Prostate gland (tissue), 2 donors: ENCODE measurements at places on chromosomes 11 and 22. TPM values are rescaled to one million over a fixed set of nuclear protein-coding genes. Genes with fewer than 3 reads are reported as not detected.

YAP1 gene
- total RNA-seq = 210 TPM

LDLRAD3 gene
- total RNA-seq = 30.8 TPM

GRCh38 chr11:64603411-64604110 lies 12.5 kb downstream of the SLC22A12 start:
- no peak for DNase-seq

RGL4 gene
- 0.91 TPM for total RNA-seq

DNA sequence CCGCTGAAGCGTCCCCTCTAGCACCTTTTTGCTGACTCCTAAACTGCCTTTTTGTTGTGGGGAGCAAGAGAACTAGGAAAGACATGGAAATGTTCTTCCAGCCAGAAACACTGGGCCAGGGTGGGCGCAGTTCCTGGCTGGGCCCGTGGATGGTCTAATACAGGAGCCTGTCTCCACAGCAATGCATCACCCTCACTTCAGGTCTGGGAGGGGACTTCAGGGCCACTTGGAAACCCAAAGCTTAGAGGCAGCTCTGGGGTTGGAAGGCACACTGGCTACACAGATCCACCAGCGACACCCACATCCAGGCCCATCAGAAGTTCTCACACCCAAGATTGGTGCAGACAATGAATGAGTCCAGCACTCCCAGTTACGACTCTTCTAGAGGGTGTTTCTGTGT lies 120.3 kb downstream of the ETS1 start:
- no peak for DNase-seq

C11orf97 gene
- not detected for total RNA-seq

- no peak for DNase-seq
Measured at GRCh38 chr22:27492566-27493201, 308.9 kb downstream of the MN1 start.

GRCh38 chr11:72758690-72759389 lies 6.6 kb upstream of the ARAP1 start:
- DNase-seq = no peak

GRCh38 chr11:97140885-97141494 lies 751.2 kb downstream of the JRKL start:
- DNase-seq = no peak

MAPK8IP1 gene
- total RNA-seq = 19.8 TPM

GRCh38 chr11:66976925-66977324 lies 1.8 kb downstream of the C11orf86 start:
- DNase-seq = no peak

GRCh38 chr22:50459496-50460140 lies 15.2 kb downstream of the SBF1 start:
- no peak for DNase-seq

GRCh38 chr11:77308838-77309237 lies 7.4 kb upstream of the GDPD4 start:
- no peak for DNase-seq

MN1 gene
- 5.5 TPM for total RNA-seq

MS4A5 gene
- total RNA-seq = 9.1 TPM

DNA sequence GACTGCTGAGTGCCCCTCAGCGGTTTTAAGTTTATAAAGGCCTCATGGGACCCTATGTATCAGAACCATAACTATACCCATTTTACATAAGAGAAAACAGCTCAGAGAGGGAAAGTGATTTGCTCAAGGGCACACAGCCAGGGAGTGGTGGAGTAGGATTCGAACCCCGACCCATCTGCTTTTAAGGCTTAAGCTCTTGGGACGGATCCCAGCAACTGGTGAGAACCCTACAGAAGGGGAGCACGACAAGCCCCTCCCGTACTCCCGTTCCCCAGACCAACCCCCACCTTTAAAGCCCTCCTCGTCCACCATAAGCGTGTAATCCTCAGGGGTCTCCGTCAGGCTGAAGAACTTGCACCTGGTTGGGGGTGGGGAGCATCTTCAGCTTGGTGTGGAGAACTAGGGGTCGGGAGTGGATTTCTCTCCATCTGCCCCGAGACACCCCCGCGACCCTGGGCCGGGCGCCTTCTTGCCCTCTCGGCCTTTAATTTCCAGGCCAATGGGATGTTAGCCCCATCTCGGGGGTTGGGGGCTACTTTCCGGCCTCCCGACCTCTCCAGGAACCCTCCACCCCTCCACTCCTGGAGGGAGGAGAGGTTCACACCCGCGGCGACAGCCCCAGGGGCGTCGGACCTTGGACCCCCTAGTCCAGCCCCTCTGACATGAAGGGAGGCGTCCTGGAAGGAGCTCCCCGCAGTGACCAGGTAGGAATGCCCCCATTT lies 725 bp downstream of the CASTOR1 start:
- DNase-seq = no peak

DNA sequence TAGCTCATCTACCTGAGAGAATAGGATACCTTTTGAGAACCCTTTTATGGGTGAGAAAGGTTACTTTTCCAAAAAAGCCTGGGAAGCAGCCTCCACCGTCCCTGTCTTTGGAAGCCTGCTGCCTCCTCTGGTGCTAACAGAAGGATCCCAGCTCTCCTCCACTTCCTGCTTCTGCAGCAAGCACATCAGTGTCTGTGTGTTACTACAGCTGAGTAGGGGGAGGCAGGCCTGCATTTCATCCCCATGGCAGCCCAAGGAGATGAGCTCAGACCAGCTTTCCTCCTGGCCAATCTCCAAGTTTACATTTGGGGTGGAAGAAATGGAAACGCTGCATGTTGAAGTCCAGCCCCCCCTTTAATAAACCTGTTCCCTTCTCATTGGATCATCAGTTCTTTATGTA lies 7.4 kb upstream of the CCDC34 start:
- no peak for DNase-seq

TCN2 gene
- total RNA-seq = 16.7 TPM

CHST1 gene
- 0.32 TPM for total RNA-seq

MYBPC3 gene
- not detected for total RNA-seq

GRCh38 chr22:30015229-30015797 lies 65.0 kb upstream of the HORMAD2 start:
- DNase-seq = no peak

- no peak for DNase-seq
Measured at GRCh38 chr11:40337118-40337517, 1122.3 kb downstream of the LRRC4C start.

DNA sequence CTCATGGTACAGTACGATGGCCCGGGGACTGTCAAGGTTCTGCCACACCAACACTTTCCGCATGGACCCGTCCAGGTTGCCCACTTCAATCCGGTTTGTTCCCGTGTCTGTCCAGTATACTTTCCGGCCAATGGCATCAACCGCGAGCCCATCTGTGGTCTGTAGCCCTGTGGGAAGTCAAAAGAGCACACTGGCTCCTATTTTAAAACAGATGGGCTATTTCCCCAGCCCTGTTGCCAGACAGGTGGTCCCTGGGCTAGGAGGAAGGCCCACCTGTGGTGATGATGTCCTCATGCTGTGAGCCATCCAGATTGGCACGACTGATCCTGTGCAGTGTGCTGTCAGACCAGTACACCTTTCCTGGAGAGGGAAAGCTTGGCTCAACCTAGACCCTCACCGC lies 30.4 kb upstream of the CKAP5 start:
- no peak for DNase-seq

DNA sequence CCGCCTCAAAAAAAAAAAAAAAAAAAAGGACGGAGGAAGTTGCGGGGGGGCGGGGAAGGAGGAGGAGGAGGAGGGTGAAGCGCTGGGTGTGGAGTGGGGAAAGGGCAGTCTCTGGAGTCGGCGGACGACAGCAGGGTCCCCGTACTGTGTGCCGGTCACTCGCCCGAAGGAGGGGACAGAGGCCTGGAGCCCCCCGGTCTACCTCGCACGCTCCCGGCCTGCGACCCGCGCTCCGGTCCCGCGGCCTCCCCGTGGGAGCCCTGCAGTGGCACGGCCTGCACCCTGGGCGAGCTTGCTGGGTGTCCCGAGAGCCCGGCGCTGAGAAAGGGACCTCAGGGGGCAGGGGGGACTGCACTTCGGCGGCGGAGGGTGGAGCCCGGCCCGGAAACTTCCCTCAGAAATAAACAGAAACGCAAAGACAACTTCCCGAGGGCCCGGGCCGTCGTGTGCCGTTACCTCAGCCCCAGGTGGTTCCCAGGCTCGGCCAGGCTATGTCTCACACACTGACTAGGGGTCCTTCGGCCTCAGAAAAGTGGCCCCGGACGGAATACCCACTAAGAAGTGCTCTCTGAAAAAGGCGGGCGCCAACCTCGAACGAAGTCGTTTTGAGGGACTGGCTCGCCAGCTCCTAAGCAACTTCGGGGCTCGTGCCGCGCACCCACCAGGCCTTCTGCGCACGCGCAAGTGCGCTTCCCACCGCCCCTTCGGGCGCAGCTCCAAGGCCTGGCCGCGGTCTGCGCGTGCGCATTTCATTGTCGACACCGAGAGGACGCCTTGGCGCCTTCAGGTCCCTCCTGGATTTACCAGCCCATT lies at the start of gene MAJIN:
Gene MAJIN, minus strand, starts transcription at position 688 of the 813 bp plus-strand sequence. CDS start 12,703 bp downstream, outside the sequence.
- peak; percentile 55 for DNase-seq

KIRREL3 gene
- total RNA-seq = 0.28 TPM

GRCh38 chr22:43471606-43472135 lies 59.9 kb downstream of the MPPED1 start:
- no peak for DNase-seq

DNA sequence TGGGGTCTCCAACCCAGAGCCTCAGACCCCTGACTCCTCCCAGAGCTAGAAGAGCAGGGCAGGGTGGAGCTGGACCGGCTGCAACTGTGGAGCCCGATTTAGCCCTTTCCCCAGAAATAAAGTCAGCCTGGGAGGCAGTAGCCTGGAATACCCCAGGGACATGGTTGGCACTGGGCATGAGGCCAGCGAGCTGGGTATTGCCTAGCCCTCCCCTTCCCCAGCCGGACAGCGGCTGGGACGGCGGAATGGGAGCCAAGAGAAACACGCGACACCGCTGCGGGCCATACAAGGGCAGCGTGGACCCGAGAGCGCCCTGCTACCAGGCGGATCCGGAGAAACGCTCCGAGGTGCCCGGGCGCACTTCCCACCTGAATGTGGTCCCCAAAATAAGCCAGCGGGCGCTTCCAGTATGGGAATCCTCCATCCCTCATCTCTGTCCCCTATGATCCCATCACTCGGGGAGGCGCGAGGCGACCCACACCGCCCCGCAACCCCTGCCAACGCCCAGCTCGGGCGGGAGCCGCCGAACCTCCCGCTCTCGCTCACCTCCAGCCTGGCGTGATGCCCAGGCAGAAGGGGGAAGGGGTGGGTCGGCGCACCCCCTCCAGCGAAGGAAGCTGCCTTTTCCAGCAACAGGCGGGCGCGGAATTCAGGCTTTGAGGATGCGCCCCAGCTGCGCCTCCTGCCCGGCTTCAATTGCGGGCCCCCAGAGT lies 758 bp downstream of the MCAM start:
- DNase-seq = no peak

- DNase-seq = no peak
Measured at GRCh38 chr11:35013514-35014233, 97.3 kb downstream of the PDHX start.

DCPS gene
- total RNA-seq = 12.6 TPM

DNA sequence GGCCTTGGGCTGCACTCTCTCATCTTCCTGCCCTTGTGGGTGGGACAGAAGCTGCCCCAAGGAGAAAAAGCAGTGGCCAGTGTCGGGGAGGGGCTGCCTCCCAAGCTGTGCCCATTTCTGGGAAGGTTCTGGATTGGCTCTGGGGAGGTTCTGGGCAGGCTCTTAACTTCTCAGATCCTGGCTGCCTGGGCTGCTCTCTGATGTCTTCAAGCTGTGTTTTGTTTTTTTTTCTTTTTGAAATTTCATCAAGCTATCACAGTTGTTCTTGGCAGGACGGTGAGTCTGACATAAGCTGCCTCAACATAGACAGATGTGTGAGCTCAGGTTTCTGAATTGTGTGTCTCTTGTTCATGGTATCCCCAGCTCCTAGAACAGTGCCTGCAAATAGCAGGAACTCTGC lies 1032.0 kb downstream of the BRD1 start:
- no peak for DNase-seq
